ENCODE measurements at places on chromosomes 5 and 9.

DNA sequence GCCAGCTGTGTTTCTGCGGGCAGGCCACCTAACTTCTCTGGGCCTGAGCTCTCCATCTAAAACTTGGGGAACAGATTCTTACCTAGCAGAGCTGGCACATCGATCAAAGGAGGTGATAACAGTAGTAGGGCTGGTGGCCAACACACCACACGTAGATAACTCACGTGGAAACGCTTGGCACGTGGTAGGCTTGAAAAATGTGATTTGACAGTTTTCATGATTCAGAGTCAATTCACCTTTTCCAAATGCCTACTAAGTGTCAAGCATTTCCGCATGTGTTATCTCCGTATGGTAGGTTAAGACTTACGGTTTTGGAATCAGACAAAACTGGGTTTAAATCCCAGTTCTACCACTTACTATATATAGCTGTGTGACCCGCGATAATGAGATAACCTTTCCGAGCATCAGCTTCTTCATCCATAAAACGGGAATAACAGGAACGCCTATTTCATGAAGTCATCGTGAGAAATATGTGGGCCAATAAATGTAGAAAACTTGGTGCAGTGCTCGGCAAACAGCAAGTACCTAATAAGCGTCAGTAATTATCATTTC lies 25.5 kb downstream of the NDUFA8 start:
- DNase-seq: no peak

GRCh38 chr5:157458835-157459234 lies 1.2 kb upstream of the NIPAL4 start:
- DNase-seq: no peak

DNA sequence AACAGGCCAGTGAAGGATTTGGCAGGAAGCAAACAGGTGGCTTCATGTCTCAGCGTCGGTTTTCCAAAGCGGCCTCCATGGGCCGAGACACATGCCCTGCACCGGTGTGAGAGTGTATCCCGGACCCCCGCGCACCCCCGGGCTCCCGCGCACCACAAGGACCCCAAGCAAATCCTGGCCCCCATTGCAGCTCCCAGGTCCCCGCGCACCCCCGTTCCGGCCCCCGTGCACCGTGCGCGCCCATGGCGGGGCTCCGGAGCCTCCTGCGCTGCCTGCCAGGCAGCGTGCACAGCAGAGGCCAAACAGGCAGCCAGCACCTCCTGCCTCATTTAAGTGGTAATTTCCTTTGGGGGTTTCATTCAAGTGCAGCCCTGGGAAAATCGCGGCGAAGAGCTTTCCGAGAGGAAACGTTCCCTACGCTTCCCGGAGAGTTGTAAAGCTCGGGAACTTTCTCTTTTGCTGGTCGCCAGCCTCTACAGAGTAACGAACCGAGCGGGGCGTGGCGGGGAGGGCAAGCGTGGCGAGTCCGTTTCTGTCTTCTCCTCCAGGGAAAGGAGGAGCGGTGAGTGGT lies 145.5 kb upstream of the SLC24A2 start:
- no peak for DNase-seq

- no peak for DNase-seq
Measured at GRCh38 chr5:123951582-123951977, 439.6 kb downstream of the CSNK1G3 start.

GRCh38 chr9:130918826-130919558 lies 20.1 kb downstream of the FIBCD1 start:
- no peak for DNase-seq

- DNase-seq: no peak
Measured at GRCh38 chr9:133002147-133003070, 23.9 kb downstream of the GFI1B start.

- DNase-seq: peak; percentile 7
Measured at GRCh38 chr9:83620841-83621636, 1.9 kb upstream of the IDNK start.

- no peak for DNase-seq
Measured at GRCh38 chr9:129484352-129485000, 136.4 kb downstream of the C9orf50 start.

GRCh38 chr5:121797681-121798518 lies 53.8 kb upstream of the FTMT start:
- no peak for DNase-seq

DNA sequence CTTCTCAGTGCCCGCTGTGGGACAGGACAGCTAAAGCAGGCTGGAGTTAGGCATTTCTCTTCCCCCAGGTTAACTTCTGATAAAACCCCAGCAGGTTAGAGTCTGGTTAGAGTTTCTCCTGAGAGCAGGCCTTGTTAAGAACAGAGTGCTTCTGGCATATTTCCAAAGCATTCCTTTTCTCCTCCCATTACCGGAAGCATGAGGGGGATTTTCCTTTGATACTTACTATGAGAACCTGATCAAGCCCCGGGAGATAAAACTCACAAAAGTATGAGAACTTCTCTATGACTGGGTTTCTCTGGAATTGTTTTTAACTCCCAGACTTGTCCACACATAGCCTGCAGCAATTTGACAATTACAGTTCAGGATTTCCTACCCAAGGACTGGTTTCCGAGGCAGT lies 77.4 kb upstream of the MAST4 start:
- no peak for DNase-seq

DNA sequence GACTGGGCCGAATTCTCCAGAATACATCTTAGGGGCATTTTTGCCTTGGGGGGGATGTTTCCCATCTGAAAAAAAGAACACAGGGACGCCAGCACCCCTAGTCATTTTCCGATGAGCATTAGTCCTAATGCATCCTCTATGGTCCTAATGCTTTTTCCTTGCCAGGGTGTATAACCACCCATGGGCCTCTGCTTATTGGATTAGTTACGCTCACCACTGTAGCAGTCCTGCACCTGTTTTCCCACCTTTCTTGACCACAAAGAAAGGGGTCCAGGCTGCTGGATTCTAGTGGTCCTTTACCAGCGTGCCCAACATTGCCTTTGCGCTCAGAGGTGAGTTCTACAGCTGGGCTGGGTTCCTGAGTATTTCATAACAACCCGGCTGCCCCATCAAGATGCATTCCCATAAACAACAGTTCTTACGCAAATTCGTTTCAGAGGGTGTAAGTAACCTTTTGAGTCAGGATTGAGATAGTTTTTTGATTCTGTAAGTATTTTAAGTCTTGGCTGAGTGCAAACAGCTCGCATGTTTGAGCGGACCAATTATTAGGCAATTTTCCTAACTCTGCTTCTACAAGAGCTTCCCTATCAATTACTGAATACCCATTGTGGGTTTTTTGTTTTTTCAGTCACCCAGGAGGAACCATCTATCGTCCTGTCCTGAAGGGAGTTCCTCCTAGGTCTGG lies 135.1 kb downstream of the DROSHA start:
- no peak for DNase-seq

DNA sequence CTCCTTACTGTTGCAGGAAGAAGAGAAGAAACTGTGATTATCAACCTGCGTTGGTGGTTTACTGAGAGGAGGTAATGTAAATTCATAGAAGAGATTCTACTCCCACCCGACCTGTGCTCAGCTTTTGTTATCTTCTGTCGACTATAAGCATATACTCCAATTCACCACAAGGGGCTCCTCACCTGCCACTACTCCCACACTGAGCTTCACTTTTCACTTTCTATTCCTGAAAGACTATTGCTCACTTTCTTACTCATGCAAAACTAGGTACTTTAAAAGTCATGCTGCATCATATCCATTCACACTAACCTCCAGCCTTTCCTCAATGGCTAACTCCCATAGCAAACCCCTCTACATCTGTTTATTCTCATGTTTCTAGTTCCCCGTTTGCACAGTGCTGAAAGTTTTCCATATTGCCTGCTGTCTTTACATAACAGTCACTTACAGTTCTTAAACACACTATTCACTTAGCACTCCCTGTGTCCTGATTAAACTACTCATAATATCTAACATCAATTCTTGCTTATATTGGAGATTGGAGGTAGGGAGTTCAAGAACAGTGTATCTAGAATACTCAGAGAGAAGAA lies 1062.6 kb downstream of the NR2F1-AS1 start:
- no peak for DNase-seq
